ENCODE measurements at places on chromosomes 6 and 20. TPM values are rescaled to one million over a fixed set of nuclear protein-coding genes. Genes with fewer than 3 reads are reported as not detected.

DNA sequence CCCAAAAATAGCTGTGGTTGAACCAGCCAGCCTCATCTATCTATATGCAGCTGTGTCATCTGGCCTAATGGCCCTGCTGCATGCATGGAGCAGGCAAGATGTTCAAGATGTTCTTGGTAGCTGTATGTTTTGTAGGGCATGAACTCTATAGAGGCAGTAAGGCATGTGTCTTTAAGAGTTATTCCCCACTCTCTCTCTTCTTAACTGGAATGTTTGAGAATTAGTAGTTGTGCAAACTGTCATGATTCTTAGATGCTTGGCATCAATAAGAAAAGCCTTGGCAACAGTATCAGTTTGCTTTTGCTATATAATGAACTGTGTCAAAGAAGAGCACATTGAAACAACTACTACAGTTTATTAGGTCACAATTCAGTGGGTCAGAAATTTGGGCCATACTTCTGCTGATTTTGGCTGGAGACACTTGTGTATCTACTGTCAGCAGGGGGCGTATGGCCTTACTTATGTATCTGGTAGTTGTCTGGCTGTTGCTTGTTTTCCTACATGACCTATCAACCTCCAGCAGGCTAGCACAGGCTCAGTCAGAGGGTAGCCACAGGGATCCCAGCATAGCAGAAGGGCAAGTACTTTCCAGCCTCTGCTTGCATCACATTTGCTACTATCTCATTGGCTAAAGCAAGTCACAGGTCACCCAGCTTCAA lies 56.1 kb upstream of the LAMP5 start:
- H3K36me3 ChIP-seq: peaks cover 15% of the 10 kb centered on the region
- H3K27me3 ChIP-seq: no peaks in the 10 kb centered on the region
- DNase-seq: no peak
- no peaks in the 10 kb centered on the region for H3K4me1 ChIP-seq
- no peak overlapping the region for H3K27ac ChIP-seq

DNA sequence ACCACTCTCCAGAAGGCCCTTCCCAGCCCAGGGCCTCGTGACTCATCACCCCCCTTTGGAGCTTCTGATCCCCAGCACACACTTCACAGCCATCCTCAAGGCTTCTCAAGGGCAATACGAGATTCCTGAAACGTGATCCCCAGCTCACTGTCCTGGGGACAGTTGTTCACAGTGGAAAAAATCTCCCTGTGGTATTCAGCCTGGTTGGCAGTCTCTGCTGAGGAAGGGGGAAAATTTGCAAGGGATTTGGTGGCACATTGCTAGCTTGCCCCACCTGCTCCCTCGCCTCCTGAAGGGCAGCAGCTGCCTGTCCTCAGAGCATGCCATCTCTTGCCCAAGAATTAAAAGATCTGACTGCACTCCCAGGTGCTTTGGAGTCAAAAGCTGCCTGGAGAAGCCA lies 20.7 kb upstream of the PKHD1 start:
- H3K27me3 ChIP-seq: no peaks in the 10 kb centered on the region
- no peak overlapping the region for H3K4me3 ChIP-seq
- no peak overlapping the region for H3K27ac ChIP-seq

DNA sequence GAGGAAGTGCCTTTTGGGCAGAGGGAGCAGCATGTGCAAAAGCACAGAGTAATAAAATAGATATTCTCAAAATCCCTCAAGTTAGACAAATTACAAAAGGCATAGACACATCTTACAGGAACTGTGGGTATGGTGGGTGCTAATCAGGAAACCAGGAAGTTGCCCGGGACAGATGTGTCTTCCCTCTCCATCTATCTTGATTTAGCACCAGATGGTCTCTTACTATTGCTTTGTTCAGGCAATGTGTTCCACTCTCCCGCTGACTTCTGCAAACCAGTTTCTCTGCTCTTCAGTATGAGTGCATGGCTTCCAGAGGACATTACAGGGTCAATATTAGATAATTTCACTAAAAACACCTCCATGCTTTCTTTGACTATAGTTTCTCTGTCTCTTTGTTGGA lies 13.2 kb downstream of the CITED2 start:
- H3K27me3 ChIP-seq: no peaks in the 10 kb centered on the region
- no peak overlapping the region for H3K4me3 ChIP-seq
- H3K36me3 ChIP-seq: no peaks in the 10 kb centered on the region
- no peak for DNase-seq
- H3K4me1 ChIP-seq: no peaks in the 10 kb centered on the region

DNA sequence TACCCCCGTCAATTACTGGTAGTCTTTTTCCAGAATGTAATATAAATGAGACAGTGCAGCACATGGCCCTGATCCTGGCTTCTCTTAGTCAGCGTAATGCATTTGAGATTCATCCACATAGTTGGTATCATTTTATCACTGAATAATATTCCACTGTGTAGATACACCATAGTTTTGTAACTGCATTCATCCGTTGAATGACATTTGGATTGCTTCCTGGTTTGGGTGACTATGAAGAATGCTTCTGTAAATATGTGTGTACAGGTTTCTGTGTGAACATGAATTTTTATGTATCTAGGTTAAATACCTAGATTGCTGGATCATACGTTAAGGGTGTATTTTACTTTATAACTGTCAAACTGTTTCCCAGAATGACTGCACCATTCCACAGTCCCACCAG lies 62.6 kb upstream of the STMND1 start:
- no peak overlapping the region for H3K4me3 ChIP-seq
- DNase-seq: no peak
- H3K36me3 ChIP-seq: no peaks in the 10 kb centered on the region

GRCh38 chr20:59087829-59088433 lies 45.3 kb upstream of the PRELID3B start:
- no peak overlapping the region for H3K27ac ChIP-seq
- no peaks in the 10 kb centered on the region for H3K36me3 ChIP-seq
- peak; percentile 89 for DNase-seq

DNA sequence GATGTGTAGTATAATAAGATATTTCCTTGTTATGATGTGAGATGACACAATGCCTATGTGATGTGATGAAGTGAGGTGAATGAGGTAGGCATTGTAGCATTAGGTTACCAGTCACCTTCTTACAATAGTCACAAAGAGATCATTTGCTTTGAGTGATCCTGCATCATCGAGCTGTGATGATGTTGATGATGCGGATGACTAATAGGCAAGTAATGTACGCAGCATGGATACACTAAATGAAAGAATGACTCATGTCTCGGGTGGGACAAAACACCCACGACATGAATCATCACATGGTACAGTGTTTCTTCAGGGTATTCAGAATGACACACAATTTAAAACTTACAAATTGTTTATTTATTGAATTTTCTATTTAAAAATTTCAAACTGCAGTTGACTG lies 806.3 kb upstream of the GJE1 start:
- H3K27me3 ChIP-seq: no peaks in the 10 kb centered on the region
- no peak for DNase-seq
- no peaks in the 10 kb centered on the region for H3K36me3 ChIP-seq
- H3K4me1 ChIP-seq: no peaks in the 10 kb centered on the region
- H3K27ac ChIP-seq: no peak overlapping the region

GRCh38 chr6:3542032-3542640 lies 85.3 kb upstream of the SLC22A23 start:
- DNase-seq: peak; percentile 31
- no peak overlapping the region for H3K4me3 ChIP-seq
- no peaks in the 10 kb centered on the region for H3K27me3 ChIP-seq

GRCh38 chr20:35909176-35909575 lies 45.1 kb downstream of the SCAND1 start:
- H3K27me3 ChIP-seq: no peaks in the 10 kb centered on the region
- H3K36me3 ChIP-seq: peaks cover 11% of the 10 kb centered on the region
- no peak overlapping the region for H3K27ac ChIP-seq
- DNase-seq: no peak
- no peak overlapping the region for H3K4me3 ChIP-seq

DNA sequence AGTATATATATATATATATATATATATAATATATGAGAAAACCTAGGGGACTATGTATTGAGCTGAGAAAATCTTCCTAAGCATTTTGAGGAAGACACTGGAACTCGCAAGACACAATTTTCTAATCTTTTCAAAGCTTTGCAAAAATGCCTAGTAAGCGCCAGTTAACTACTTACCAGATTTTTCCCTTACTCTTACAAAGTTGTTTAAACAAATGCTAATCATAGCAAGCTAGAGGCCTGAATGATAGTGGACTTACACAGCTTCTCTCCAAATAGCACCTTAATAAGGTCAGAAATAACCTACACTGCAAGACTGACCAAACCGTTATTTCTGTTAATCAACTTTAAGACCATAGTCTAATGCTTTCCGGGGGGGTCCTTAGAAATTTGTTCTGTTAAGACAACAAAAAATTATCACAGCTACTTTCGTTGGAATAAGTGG lies 56.1 kb upstream of the HFE start:
- peak overlapping the region; percentile 94 for H3K27ac ChIP-seq
- no peak overlapping the region for H3K4me3 ChIP-seq
- no peak for DNase-seq

GRCh38 chr6:155349129-155349528 lies 34.8 kb upstream of the TFB1M start:
- H3K36me3 ChIP-seq: no peaks in the 10 kb centered on the region
- no peaks in the 10 kb centered on the region for H3K27me3 ChIP-seq
- no peak overlapping the region for H3K27ac ChIP-seq
- no peak for DNase-seq
- no peak overlapping the region for H3K4me3 ChIP-seq

Gene B4GALT5
- total RNA-seq: 31.8 TPM

Gene NUS1
- 26.8 TPM for total RNA-seq

Measured in transverse colon (tissue), 4 donors.